ENCODE measurements at places on chromosomes 1 and 21.
A peak's percentile ranks its signal among the peaks of the same experiment; 100 is the strongest.

GRCh38 chr1:85607126-85607920 lies 26.8 kb downstream of the CCN1 start:
- no peak for DNase-seq

GRCh38 chr21:38506661-38507281 lies 8.5 kb upstream of the ERG start:
- DNase-seq = no peak

- no peak for DNase-seq
Observed at GRCh38 chr1:235938709-235939479, 72.2 kb upstream of the LYST start.

DNA sequence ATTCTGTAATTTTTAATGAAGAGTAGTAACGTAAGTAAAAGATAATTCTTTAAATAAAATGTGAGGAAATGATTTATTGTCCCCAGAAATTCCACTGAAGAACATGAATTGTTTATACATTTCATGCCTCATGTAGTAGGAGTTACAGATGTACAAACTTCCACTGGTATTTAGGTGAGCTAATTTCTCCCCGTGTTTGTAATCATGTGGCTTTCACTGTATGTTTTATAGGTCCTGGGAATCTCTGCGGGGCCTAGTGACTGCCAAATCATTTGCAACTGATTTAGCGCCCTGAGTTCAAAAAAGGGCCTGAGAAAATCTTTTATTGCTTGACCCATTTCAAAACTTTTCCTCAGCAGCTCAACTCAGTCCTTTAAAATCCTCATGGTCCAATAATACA lies 30.5 kb upstream of the FASLG start:
- DNase-seq = no peak

GRCh38 chr1:203673550-203674411 lies 47.1 kb downstream of the ATP2B4 start:
- DNase-seq = no peak

GRCh38 chr1:248751635-248752034 lies 3.9 kb downstream of the LYPD8 start:
- DNase-seq = no peak

DNA sequence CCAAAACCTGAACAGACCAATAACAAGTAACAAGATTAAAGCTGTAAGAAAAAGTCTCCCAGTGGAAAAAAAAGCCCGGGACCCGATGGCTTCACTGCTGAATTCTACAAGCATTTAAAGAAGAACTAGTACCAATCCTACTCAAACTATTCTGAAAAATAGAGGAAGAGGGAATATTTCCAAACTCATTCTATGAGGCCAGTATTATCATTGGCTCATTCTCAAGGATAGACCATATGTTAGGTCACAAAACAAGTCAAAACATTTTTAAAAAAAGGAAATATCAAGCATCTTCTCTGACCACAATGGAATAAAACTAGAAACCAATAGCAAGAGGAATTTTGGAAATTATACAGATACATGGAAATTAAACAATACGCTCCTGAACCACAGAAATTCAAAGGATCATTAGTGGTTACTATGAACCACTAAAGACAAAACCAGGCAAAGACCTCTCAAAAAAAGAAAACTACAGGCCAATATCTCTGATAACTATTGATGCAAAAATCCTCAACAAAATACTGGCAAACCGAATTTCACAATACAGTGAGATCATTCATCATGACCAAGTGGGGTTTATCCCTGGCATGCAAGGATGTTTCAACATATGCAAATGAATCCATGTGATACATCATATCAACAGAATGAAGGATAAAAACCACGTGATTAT lies 13.9 kb upstream of the IL20 start:
- DNase-seq = no peak

DNA sequence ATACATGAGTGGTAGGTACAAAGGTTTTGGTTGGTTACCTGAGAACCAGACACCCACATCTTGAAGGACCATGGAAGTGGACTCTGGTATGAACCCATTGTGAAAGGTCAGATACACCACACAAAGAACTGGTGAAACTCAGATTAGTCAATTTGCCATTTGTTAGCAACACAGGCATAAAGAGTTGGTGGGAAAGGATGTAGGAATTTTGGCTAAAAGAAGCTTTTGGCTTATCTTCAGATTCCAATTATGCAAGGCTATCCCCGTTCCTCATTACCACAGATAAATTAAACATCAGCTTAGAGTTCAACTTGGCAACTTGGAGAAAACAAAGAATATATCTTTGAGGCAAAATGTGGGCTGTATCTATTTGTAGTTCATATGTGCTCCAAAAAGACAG lies 87.0 kb upstream of the IRF2BP2 start:
- DNase-seq = no peak

GRCh38 chr1:2948751-2949680 lies 72.3 kb upstream of the ACTRT2 start:
- no peak for DNase-seq

GRCh38 chr21:23402929-23403520 lies 2204.3 kb downstream of the MRPL39 start:
- DNase-seq = no peak

GRCh38 chr1:39675220-39675619 lies 3.3 kb upstream of the NT5C1A start:
- DNase-seq = no peak

- DNase-seq = no peak
Observed at GRCh38 chr1:230375780-230376179, 50.4 kb downstream of the PGBD5 start.

- no peak for DNase-seq
Observed at GRCh38 chr1:65229201-65229600, 80.1 kb upstream of the DNAJC6 start.

DNA sequence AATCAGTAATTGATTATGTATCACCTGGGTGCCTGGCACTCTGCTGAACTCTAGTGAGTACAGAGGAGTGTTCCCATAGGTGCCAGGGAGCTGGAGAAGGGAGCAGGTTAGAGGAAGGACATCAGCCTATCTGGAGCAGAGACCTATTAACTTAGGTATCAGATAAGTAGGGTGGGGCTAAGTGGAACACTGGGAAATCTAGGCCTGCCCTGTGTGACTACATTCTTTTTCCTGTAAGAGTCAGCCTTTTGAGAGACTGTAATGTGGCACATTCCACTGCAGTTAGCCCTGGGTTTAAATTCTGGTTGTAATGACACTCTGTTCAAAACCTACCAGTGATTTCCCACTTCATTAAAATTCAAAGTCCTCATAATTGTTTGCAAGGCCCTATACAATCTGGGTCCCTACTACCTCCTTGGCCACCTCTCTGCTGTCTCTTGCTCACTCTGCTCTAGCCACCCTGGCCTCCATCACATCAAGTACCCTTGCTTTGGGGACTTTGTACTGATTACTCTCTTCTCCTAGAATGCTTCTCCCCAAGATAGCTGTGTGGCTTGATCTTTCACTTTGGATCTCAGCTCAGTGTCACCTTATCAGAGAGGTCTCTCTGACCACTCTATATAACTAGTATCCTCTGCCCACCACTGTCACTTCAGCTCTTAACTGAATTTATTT lies 12.9 kb downstream of the STX12 start:
- DNase-seq = no peak

- DNase-seq = no peak
Observed at GRCh38 chr21:17660452-17660851, 47.8 kb upstream of the BTG3 start.

DNA sequence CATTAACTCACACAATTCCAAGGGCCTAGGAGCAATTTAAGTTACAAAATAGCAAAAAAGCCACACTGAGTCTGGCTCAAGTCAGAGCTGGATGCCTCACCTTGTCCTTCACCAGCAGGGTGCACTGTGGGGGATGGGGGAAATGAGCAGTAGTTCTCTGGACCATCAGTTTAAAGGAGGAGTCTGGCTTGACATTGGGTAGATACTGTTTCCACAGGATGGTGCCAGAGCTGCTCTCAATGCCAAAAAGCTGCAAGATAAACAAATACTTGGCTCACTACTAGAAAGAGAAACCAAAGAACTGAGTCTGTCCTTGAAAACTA lies 18.8 kb downstream of the EMC1 start:
- no peak for DNase-seq

GRCh38 chr1:65812065-65812464 lies 19.4 kb downstream of the PDE4B start:
- DNase-seq = peak; percentile 16

- no peak for DNase-seq
Observed at GRCh38 chr21:19402870-19403269, 999.3 kb upstream of the TMPRSS15 start.

GRCh38 chr1:191049781-191050180 lies 572.1 kb upstream of the BRINP3 start:
- no peak for DNase-seq

DNA sequence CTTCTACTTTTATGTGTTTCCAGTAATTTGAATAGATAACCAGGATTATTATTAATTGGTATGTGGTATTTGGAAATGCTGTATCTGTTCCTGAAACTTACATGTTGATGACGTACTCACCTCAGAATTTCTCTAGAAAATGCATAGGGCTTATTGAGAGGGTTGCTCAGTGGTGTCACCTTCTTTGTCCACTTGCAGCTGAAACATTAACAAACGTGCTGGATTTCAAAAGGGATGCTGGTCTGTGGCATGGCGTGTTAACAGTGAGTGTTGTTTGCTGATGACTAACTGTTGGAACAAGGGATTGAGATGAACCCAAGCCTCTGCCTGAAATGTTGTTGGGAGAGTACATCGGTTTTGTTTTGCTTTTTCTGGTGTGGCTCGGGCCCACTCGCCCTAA lies 67.9 kb downstream of the S100B start:
- no peak for DNase-seq

- DNase-seq = peak; percentile 92
Observed at GRCh38 chr21:29002442-29003144, 9.9 kb upstream of the LTN1 start.

- no peak for DNase-seq
Observed at GRCh38 chr1:69994241-69994640, 211.1 kb downstream of the LRRC40 start.

GRCh38 chr1:10615332-10615731 lies 140.6 kb downstream of the PEX14 start:
- no peak for DNase-seq

- DNase-seq = peak; percentile 52
Observed at GRCh38 chr1:151059109-151060006, at the start of gene CDC42SE1. CDC42SE1 (minus strand) TSS chr1:151059622; CDS start chr1:151055730, 3,892 bp downstream.

DNA sequence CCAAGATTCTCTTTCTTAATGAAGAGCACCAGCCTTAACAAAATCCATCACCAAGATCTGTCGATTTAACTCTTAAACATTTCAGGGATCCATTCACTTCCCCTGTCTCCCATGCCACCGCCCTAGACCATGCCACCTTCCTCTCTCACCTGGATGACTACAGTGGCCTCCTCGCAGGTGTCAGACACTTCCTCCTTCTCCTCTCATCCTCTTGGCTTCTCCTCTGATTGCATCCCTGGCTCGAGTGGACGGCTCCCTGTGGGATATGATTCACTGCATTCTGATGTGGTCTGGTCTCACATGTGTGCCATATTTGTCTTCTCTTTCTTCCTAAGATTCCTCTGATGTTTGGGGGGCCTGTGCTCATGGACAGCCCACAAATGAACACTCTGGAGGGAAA lies 66.4 kb upstream of the KLHDC7A start:
- no peak for DNase-seq

DNA sequence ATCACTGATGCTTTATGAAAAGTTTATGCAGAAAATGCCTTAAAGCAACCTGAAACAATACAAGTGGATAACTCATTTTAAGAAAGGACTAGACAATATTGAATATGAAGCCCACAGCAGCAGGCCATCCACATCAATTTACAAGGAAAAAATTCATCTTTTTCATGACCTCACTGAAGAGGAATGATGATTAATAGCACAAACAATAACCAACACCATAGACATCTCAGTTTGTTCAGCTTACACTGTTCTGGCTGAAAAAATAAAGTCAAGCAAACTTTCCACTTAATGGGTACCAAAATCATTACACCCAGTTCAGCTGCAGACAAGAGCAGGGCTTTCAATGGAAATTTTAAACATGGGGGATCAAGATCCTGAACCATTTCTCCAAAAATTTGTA lies 380.6 kb upstream of the NEGR1 start:
- DNase-seq = no peak

GRCh38 chr1:35726450-35727433 lies 8.1 kb upstream of the C1orf216 start:
- DNase-seq = no peak

- no peak for DNase-seq
Observed at GRCh38 chr1:5661196-5662085, 330.8 kb downstream of the NPHP4 start.

DNA sequence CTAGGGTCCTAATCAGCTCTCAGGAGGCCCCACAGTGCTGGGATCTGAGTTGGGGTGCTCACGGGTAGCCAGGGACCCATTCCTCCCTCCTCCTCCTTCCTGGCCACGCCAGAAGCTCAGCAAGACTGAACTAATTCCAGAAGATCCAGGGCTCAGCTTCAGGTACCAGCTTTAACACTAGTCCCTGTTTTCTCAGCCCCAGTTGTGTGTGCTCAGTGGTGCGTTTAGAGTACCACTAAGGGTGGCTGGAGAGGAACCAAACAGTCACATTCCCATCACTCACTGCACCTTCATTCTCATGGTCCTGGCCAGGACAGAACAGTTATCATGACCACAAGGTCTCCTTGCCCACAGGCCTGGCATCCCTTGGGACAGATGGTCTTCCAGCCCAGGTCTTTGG lies 20.8 kb downstream of the PKP1 start:
- no peak for DNase-seq

- no peak for DNase-seq
Observed at GRCh38 chr1:41354956-41355355, 6.3 kb upstream of the FOXO6 start.

- DNase-seq = no peak
Observed at GRCh38 chr1:110249256-110249655, 39.1 kb downstream of the KCNC4 start.

DNA sequence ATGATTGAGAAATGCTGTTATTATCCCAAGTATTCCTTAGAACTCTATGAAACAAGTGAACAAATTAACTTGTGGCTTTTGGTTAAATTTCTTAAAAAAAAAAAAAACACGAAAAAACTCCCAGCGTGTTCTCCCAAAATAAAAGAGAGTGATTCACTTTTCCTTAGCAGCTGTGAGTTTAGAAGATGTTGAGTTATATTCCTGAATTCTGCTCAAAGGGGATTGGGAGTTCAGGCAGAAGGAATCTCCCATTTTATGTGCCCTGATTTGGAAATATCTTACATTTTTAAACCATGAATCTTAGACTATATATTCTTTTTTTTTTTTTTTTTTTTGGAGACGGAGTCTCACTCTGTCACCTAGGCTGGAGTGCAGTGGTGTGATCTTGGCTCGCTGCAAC lies 34.3 kb downstream of the SMG7 start:
- no peak for DNase-seq

GRCh38 chr21:31335957-31336738 lies 7.9 kb downstream of the TIAM1 start:
- DNase-seq = no peak

GRCh38 chr1:67575861-67576260 lies 109.1 kb upstream of the GADD45A start:
- DNase-seq = no peak

Data from tibial nerve (tissue), 4 donors.